Right kidney (tissue), 9 donors: ENCODE measurements at places on chromosomes 13 and 19.

DNA sequence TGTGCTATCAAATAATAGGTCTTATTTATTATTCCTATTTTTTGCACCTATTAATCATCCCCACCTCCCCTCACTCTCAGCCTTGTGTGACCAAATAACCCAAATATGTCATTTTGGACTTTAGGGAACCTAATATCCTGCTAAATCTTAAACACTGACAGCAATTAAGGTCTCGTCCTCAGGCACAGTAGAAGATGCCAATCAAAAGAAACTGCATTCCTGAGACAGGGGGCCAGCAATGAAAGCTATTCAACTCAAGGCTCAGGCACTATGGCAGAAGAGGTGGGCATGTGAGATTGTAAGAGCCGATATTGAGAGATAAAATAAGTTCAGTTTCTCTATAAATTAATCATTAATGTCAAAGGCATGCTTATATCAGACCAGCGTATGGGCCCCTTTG, 1437.7 kb upstream of the PCDH9 start:
- DNase-seq = no peak

DNA sequence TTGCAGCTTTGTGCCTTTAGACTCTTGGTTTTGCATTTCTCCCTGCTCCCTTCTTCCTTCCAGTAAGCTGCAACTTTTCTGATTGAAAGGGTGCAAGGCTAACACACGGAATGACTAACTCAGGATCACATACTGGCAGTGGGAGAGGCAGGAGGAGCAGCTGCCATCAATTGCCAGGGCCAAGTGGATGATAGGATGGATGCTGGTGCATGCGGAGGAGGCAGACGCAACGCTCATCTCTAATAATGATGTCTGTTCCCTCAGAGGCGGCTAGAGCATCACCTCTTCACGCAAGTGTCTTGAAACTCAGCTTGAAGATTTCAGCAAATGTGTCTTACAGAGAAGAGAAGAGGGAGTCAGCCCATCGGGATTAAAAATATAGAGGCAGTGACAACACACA, 49.5 kb upstream of the TPM4 start:
- DNase-seq = no peak

DNA sequence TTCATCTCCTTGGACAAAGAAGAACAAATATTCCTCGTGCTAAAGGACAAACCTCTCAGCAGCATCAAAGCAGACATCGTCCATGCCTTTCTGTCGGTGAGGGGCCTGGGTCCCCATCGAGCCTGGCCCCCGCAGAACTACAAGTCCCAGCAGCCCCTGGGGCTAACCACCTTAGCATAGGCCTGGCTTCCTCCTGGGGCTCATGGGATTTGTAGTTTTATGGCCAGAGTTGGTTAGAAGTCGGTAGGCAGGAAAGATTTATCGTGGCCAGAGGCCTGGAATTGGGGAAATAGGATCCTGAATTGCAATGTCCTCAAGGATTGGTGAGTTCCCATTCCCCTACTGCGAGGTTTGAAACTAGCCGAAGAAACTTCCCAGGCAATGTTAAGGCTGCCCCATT, 19.6 kb downstream of the TMEM150B start:
- DNase-seq = peak; percentile 33

GRCh38 chr13:41017159-41017558, 2.0 kb downstream of the ELF1 start:
- DNase-seq = no peak

DNA sequence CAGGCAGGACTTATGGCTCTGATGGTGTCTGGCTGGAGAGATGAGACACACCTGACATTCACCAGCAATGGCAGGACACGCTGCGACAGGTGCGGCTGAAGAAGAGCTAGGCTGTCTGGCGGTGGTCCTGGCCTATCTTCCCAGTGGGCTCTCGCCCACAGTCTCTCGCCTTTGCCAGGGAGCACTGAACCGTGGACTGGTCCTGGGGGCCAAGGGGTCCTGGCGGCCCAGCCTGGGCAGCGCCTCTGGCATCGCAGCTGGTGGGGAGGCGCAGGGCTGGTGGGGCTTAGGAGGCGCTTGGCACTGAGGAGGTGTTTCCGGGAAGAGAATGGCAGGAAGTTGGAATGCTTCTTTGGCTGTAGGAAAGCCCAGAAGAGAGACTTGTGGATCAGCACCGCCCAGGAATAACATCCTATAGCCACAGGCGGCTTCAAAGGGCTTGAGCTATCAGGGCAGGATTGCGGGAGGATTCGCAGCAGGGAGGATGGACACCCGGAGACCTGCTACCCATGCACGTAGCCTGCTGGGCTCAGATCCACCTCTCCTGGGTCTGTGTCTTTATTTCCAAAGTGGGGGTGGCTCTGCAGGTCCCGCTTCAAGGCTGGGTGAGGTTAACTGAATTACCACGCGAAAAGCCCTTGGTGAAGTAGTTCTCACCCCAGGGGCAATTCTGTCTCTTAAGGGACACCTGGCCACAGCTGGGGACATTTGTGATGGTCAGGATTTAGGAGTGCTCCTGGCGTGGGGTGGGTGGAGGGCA, 14.6 kb downstream of the KDM4B start:
- DNase-seq = no peak

- DNase-seq = no peak
These were observed 968.0 kb downstream of the UQCRFS1 start for GRCh38 chr19:28244966-28245365.

DNA sequence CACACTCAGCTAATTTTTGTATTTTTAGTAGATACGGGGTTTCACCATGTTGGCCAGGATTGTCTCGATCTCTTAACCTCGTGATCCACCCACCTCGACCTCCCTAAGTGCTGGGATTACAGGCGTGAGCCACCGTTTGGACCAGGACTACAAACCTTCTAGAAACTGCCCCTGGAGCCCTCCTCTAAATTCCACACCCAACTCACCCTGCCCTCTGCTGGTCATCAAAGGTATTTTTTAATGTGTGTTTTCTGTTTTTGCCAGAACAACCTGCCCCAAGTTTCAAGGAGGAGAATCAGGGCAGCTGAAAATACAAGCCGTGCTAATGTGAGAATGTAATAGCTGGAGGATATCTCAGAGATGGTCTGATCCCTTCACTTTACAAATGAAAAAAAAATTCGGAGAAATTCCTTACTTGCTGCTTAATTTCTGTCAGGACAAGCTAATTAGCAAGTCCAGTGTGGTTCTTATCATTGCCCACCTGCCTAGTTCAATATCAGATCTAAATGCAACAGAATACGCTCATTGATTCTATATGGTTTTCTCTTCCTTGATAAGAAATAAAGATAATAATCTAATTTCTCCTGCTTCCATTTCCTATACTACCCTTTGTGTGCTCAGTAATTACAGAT, 4.1 kb downstream of the ATP8A2 start:
- DNase-seq = no peak

DNA sequence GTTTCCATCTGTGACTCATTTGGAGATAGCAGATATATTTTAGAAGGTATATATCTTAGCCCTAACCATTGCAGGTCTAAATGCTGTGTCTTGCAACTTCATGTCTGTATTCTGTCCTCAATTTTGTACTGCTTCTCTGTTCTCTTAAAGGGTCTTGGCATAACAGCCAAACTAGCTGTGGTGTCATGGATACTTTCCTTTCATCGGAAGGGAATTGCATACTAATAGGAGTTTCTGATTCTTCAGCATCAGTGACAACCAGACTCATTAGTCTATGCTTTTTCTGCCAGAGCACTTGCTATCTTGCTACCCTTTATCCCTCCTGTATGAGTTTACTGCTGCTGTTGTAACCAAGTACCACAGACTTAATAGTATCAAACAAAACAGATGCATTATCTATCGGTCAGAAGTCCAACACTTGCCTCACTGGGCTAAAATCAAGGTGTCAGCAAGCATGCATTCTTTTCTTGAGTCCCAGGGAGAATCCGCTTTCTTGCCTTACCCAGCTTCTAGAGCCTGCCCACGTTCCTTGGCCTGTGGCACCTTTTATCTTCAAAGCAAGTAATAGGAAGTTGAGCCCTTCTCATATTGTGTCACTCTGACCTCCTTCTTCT, 253.1 kb downstream of the HS6ST3 start:
- no peak for DNase-seq

GRCh38 chr19:11138601-11139300, 16.8 kb downstream of the SPC24 start:
- peak; percentile 69 for DNase-seq

- DNase-seq = no peak
These were observed 248.0 kb downstream of the RFC3 start for GRCh38 chr13:34065928-34066327.

DNA sequence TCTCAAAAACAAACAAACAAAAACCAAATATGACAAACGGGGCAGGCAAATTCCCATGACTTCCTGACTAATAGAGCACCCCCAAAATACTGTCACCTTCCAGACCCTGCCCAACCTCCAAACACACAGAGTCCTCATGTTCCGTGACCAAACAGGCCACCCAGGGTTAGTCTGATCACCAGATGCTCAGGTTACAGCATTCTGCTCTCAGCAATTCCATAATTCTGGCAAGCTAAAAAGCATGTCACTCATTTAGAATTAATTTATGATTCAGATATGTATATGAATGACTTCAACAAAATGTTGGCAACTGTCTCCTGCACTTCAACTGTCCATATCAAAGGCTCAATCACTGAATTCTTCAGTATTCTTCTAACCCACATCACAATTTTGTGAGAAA, 52.4 kb downstream of the ZIC5 start:
- DNase-seq = no peak

GRCh38 chr13:76991432-76991795, 467 bp upstream of the CLN5 start:
- DNase-seq = no peak

GRCh38 chr19:36256853-36257519, 42.1 kb downstream of the ZNF146 start:
- no peak for DNase-seq

DNA sequence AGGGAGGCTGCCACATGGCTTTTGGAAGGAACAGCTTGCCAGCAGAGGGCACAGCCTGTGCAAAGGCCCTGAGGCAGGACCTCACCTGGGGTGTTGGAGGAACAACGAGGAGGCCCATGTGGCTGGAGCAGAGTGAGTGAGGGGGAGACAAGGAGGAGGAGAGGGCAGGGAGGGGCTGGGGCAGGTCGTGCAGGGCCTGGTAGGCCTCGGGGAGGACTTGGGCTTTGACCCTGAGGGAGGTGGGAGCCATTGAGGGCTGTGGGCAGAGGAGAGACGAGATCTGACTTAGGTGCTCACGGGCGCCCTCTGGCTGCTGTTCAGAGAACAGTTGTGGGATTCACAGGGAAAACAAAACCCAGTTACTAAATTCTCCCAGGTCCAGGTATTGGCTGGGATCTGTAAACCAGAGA, 25.2 kb downstream of the ZNRF4 start:
- DNase-seq = no peak

GRCh38 chr13:53254500-53254899, 225.9 kb downstream of the OLFM4 start:
- DNase-seq = no peak

- no peak for DNase-seq
These were observed 24.0 kb downstream of the USP12 start for GRCh38 chr13:27147530-27148170.

DNA sequence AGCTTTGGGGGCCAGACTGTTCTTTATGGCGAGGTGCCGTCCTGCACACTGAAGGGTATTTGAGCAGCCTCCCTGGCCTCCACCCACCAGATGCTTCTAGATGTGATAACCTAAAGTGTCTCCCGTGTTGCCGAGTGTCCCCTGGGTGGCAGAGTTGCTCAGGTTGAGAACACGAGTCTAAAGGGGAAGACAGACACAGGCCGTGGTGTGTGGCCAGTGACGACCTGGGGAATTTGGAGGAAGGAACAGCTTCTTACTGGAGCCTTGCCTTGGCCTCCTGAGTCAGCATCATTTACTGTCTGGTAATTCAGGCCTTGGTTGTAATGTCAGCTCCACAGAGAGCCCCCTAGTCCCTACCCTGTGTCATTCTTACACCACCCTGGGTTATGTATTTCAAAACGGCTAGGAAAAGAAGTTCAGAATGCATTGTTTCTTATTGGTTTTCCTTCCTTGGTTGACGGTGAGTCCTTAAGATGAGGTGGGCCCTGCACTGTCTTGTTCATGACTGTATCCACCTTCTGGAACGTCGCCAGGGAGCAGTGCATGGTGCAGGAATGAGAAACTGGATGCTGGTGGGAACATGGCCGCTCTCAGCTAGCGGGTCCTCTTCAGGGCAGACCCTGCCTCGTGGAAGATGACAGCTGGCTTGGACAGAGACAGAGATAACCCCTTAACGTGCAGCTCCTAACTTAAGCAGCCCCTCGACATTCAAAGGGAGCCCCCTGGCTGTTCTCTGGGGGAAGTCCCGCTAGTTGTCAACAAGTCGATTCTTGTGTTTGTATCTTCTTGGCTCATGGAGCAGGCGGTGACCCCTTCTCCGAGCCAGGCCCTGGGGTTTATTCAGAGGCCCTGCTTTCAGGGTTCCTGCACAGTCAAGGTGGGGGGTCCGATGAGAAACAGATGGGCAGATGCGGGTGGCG, 7.2 kb downstream of the SIN3B start:
- no peak for DNase-seq

- DNase-seq = no peak
These were observed 43.3 kb downstream of the ZNF93 start for GRCh38 chr19:19943848-19944582.

DNA sequence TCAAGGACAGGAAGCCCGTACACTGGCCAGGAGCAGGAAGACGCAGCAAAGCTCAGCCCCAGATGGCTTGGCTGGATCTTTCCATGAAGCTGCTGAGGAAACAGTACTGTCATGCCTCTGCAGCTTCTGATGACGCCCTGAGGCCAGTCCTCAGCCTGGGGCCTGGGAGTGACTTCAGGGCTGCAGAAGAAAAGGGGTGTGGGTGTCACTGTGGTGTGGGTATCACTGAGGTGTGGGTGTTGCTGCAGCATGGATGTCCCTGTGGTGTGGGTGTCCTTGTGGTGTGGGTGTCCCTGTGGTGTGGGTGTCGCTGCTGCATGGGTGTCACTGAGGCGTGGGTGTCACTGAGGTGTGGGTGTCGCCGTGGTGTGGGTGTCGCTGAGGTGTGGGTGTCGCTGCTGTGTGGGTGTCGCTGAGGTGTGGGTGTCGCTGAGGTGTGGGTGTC, 12.0 kb upstream of the GAS6 start:
- DNase-seq = no peak

GRCh38 chr13:27336014-27336673, 65.5 kb downstream of the RASL11A start:
- no peak for DNase-seq

DNA sequence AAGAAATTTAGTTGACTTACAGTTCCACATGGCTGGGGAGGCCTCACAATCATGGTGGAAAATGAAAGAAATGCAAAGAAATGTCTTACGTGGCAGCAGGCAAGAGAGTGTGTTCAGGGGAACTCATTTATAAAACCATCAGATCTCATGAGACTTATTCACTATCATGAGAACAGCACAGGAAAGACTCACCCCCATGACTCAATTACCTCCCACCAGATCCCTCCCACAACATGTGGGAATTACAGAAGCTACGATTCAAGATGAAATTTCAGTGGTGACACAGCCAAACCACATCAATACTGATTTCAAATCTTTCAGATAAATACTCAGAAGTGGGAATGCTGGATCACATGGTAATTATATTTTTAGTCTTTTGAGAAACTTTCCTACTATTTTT, 1357.9 kb downstream of the SLITRK5 start:
- no peak for DNase-seq

GRCh38 chr19:16449330-16449961, 22.3 kb downstream of the EPS15L1 start:
- DNase-seq = no peak

- DNase-seq = no peak
These were observed 76.0 kb downstream of the ZNF557 start for GRCh38 chr19:7145494-7145893.

GRCh38 chr19:4986471-4986891, 17.6 kb downstream of the KDM4B start:
- no peak for DNase-seq
